ENCODE measurements at places on chromosomes 6 and 20. TPM values are rescaled to one million over a fixed set of nuclear protein-coding genes. Genes with fewer than 3 reads are reported as not detected.

GRCh38 chr6:129679758-129680157 is 30.2 kb downstream of the ARHGAP18 start:
- no peak for DNase-seq

DNA sequence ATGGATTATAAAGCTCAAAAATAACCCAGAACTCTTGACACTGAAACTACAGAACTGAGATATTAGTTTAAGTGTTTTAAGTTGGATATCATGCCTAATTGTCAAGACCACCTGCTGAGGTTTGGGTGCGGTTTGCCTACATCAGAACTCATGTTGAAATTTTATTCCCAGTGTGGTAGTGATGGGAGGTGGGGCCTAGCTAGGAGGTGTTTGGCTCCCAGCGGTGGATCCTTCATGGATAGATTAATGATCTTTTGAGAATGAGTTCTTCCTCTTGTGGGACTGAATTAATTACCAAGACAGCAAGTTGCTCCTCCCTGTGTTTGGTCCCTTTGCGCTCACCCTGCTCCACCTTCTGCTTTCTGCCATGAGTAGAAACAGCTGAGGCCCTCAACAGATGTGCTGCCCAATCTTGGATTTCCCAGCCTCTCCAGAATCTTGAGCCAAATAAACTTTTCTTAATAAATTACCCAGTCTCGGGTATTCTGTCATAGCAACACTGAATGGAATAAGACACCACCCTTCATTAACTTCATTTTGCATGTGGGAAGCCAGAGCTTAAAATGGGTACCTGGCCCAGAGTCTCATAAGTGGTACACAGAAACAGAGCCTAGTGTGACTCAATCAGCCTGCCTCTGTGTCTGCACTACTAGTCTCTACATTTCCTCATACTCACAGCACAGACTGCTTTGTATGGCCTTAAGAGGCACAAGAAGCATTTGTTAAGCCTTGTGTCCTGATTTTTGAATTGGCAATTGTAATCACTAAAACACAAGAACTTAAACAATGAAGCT is 158.4 kb downstream of the IBTK start:
- DNase-seq, result no peak

GRCh38 chr6:142409794-142410193 is 108.0 kb downstream of the ADGRG6 start:
- DNase-seq, result no peak

- no peak for DNase-seq
Observed at GRCh38 chr6:74735304-74735703, 470.5 kb downstream of the COL12A1 start.

- no peak for DNase-seq
Observed at GRCh38 chr20:51419231-51419630, 123.3 kb downstream of the NFATC2 start.

DNA sequence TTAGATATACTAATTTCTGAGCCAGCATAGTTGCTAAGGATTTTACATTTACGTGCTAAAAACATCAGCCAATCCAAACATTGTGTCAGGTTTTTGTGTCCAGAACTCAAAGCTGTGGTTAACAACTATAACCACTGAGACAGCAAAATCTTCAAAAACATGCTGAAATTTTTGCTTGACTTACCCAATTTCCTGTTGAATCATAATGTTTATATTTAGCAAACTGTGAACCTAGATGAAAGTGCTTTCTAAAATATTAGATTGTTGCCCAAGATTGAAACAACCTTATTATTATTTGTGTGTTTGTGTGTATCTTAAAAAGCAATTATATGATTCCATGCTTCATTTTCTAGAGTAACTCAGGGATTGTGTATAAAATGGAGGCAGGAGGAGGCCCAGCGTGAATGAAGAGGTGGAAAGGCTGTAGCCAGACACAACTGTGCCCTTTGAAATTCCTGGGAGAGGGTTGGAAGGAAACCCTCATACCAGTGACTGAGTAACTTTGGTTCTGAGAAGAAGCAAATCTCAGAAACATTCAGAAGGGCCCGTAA is 48.0 kb downstream of the ARMC2 start:
- no peak for DNase-seq

DNA sequence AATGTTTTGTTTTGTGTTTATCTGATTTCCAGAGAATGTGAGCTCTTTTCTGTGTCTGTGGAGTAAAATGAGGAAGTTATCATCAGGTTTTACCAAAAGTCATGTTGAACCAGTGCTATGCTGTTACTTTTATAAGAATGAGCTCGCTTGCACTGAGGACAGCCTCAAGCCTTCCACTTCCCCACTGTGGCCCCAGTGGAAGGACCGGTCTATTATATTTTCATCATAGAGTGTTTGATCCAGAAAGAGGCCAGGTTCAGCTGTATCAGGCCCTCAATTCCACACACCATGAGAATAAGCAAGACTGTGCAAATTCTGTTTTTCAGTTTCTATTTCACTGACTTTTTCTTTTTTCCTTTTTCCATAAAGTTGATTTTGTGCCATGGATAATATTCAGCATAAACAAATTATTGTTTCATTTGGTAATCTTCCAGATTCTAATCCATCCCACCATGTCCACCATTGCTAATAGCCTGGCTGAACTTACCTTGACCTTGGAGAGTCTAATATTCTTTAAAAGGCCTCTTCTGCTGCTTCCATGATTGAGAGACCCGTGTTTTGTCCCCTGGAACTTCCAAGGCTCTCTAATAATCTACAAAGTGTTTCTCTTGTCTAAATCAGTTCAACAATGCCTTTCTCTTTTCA is 286.2 kb downstream of the THBS2 start:
- no peak for DNase-seq

Gene CD40
- total RNA-seq, result 6.3 TPM

Gene TTK
- total RNA-seq, result 0.63 TPM

Gene SLC17A1
- total RNA-seq, result not detected

Gene TBX18
- total RNA-seq, result 2.3 TPM

Measured in adrenal gland (tissue), 19 donors.